ENCODE measurements at places on chromosomes 11 and 22.

GRCh38 chr11:80163441-80163840 lies 722.6 kb upstream of the TENM4 start:
- DNase-seq = no peak

DNA sequence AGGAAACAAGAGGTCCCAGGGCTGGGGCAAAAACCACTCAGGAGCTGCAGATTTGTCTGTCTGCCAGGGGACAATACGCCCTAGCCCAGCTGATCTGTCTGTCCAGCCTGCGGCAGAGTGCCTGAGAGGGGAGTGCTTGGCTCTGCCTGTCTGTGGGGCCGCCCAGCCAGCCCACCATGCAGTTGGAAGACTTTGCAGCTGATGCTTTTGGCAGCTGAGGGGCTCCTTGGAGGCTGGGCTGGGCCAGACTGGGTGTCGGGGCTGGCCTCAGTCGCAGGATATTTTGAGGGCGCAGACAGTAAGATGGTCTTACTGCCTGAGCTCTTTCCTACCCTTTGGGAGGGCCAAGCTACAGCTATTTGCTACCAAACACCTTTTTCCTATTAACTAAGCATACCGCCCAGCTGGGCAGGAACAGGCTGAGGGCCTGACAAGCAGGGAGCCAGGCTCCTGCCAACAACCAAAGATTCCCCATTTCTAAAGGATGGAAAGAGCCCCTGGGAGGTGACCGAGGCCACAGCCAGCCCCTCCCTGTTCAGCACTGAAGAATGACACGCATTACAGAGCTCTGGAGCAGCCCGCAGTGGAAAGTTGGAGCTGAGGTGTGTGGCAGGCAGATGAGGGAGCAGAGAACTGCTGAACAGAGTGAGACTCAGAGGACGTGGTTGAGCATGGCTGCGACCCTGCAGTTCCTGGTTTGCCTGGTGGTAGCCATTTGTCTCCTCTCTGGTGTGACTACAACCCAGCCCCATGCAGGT lies at the start of gene FAM180B:
Gene FAM180B (plus strand): TSS at position 581 of the 758 bp plus-strand sequence. CDS start 91 bp downstream, at position 672.
- DNase-seq = no peak

DNA sequence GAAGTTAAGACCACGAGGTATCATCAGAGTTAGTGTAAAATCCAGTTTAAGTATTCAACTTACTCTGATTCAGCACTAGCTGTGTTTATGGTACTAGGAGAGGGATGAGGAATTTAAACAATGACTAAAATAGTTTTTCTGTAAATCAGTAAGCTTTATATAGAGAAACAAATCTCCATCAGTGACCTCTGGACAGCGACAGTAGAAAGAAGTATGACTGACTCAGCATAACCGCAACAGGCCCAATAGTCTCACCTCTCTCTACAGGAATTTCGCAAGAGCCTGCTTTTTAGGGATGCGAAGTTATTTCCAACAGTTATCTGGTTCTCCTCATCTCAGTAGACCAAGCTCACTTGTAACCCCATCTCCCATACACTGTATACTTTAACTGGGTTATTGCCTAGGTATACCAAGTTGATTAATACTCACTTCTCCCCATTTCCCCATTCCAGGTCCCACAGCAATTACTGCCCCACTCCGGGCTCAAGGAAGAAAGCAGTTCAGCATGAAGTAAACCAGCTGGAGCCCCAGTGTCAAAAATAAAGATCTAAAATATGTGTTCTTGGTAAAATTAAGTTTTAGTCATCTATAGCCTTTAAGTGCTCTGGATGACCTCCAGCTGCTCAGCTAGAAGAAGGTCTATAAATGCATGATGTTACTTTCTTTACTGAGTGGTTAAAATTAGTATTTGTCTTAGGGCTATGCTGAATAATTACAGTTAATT lies 770.6 kb upstream of the CCDC90B start:
- no peak for DNase-seq

DNA sequence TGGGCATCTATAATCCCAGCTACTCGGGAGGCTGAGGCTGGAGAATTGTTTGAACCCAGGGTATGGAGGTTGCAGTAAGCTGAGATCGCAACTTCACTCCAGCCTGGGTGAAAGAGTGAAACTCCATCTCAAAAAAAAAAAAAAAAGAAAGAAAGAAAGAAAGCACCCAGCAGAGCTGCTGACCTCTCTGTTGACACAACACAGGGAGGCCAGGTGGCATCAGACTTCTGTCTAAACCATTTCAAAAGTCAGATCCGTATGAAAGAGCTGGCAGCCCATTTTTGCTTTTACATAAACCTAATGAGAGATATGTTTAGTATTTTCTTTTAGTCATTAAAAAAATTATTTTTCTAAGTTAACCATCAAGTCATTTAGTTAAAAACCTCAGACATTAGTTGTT lies 64.4 kb upstream of the RRM1 start:
- no peak for DNase-seq

DNA sequence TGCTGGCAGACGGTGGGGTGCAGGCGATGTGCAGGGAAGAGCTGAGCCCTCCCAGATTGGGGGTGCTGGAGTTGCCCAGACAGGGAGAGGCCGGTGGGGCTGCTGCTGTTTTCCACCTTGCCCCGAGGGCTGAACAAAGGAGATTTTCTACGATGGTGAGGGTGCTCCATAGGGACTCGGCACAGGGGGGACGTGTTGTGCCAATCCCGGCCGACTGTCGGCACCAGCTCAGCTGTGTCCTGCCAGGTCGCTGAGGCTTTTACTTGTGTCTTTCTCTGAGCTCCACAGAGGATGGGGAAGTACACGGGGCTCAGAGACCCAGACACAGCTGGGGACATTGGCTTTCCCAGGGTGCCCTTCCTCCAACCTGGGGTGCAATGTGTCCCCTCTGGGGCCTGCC lies 816.8 kb downstream of the BRD1 start:
- DNase-seq = no peak

DNA sequence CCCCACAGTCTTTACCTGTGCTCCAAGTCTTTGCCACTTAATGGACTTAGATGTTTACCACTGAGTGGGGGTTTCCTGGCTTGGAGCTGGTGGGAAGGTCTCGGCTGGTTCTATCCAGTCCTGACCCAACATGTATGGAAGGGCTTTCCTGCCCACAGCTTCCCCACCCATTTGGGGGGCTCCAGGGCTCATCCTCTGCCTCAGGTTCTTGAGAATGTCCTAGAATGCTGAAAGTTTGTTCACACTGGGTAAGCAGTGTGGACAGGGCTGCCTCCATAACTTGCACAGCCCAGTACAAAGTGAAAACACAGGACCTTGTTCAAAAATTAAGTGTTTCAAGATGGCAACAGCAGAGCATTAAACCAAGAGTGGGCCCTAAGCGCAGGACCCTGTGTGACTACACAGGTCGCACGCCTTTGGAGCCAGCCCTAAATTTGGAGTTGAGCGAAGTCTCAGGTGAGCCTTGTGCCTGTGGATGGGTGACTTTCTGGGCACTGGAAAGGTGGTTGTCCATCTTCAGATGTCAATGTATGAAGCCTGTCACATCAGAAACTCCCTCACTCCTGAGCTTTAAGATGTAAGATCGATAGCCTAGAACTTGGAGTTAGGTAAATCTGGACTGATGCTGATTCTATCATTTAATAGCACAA lies 72.7 kb upstream of the NARS2 start:
- no peak for DNase-seq

DNA sequence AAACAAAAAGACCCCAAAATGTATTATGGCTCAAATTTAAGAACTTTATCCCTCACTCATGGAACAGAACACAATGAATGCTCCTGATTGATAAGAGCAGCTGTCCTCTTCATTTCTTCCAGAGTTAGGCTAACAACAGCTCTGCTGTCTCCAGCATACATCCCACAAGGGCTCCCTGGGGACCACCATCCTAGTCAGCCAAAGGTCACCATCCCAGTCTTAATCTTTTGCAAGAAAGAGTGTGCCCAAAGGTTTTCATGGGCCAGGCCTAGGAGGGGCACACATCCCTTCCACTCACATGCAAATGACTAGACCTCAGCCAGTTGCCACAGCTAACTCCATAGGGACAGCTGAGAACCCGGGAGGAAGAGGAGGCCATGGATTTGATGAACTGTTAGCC lies 555.3 kb downstream of the BUD13 start:
- DNase-seq = no peak

DNA sequence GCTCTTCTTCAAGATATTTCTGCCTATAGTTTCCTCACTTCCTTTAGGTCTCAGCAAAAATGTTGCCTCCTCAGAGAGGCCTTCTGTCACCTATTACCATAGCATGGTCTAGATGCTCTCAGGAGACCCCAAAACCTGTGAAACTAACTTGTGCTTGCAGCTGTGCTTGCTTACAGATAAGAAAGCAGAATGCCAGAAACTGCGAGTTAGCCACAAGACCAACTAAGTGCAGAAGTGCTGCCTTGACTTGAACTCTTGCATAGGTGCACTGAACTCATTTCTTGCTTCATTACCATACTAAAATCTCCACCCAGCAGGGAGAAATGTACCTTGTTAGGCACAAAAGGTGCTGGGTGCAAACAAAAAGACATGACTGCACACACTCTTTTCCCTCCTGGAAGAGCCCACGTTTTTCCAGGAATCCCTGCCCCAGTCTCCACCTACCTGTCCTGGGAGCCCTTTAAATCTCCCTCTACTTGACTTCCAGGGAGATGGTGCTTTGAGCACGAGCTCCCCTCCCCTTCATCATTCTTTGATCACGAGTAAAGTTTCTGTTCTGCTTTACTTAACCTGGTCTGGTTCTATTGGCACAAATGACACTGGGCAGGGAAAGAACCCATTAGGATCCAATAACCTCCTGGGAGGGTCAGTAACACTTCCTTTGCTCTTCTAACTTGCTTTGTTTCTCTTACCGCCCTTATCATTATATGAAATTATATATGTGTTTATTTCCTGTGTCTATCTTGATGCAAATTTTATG lies 137.7 kb upstream of the DDI1 start:
- no peak for DNase-seq

DNA sequence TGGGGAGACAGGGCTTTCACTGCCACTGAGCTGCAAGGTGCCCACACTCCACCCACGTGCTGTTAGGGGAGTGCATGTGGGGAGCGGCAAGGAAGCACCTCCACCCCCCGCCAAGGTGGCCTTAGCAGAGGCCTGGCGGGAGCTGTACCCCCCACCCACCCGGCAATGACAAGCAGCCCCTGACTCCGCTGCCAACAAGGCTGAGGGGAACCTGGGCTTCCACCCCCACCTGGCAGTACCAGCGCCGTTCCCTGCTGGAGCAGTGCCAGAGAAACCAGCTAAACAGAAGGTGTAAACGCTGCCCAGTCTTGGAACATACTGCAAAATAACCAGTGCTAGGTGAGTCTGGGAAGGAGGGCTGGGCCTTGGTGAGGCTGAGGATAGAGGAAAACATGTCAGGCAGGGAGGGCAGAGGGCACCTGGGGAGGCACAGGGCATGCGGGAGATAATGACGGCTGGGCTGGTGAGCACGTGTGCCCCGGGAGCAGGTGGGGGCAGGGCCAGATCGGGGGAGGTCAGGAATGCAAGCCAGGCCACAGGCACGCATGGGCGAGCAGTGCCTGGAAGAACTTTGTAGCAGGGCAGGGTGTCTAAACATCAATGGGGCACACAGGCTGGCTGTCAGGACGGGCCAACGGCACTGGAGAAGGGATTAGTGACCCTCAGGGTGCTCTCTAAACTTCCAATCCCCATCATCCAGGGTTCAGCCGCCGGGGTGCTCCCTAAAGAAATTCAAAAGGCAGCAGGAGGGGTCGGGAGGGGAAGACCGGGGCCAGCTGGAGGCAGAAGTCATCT lies 6.6 kb downstream of the CERK start:
- no peak for DNase-seq

DNA sequence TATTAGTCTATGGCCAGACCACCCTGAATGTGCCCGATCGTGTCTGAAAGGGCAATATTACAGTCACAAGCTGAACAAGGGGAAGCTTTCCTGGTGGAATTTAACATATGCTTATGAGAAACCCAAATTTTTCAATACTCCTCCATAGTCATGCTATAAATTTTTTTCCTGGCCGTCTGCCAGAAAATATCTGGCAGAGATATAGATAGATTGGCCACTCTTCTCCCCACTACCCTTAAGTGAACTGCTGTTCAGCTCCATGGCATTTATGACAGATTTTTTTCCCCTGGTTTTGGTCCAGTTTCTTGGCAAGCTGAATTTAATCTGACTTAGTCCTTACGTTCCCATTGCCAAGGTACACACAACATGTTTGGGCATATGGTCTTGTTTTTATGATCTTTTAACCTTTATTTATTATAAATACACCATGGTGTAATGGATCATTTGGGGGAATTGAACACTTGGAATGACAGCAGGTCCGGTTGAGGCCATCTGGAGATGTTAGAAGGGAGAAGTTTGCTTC lies 328.5 kb downstream of the CNTN5 start:
- DNase-seq = no peak

- DNase-seq = no peak
These were observed 84.2 kb upstream of the WNT7B start for GRCh38 chr22:46061124-46061500.

DNA sequence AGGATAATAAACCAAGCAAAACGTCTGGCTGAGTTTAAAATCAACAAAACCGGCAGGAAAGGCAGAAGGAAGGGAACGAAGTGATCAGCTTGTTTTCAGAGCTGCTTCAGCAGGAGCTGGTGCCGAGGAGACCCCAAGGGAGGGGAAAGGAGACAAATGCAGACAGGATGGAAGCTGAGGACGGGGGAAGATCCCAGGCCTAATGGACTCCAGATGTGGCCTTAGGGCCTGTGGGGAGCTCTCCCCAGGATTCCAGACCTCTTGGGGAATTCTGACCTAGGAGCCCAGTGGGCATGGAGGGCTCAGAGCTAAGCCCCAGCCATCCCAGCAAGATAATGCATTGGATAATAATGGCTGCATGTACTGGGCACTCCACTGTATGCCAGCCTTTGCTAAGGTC lies 211.4 kb upstream of the NARS2 start:
- no peak for DNase-seq

DNA sequence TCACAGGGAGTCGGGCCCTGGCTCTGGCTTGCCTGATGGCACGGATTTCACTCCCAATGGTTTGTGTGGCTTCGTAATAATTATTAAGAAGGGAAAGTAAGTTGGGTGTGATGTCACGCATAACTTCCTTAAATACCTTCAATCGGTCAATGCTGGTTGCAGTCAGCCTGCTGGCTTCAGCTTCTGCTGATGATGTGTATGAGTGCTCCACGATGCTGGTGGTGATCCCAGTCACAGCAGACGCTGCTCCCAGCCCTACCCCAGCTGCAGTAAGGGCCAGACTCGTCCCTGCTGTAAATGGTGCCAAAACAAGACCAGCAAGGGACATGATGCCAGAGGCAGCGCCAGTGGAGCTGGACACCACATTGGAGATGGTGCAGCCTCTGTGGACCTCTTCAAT lies 19.1 kb downstream of the APOL3 start:
- DNase-seq = no peak

DNA sequence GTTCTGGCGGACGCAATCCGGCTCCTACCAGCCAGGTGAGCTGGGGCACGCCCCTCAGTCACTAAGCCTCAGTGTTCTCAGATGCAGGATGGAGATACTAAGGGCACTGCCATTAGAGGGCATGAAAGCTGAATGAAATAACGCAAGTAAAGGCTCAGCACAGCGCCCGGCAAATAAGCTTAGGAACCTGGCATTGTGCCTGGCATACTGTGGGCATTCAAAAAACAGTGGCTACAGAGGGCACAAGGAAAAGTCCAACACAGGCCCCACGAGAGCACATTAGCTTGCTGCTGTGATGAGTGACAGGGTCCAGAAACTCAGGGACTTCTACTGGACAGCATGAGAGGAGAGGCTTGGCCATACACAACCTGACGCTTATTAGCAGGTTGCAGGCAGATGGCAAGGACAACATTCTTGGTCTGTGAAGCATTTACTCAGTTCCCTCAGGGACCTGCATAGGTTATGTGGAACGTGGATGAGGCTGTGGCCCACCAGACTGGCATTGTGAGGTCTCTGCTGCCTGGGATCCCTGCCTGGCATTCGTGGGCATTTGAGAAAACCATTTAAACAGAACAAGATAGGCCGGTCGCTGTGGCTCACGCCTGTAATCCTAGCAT lies 12.2 kb downstream of the TXN2 start:
- DNase-seq = no peak

GRCh38 chr11:67160872-67161783 lies 42.1 kb downstream of the KDM2A start:
- no peak for DNase-seq
